Renal pelvis (tissue), 12 donors: ENCODE measurements at places on chromosomes 1 and 21.

GRCh38 chr1:206036663-206037455 is 13.2 kb upstream of the CTSE start:
- no peak for DNase-seq

DNA sequence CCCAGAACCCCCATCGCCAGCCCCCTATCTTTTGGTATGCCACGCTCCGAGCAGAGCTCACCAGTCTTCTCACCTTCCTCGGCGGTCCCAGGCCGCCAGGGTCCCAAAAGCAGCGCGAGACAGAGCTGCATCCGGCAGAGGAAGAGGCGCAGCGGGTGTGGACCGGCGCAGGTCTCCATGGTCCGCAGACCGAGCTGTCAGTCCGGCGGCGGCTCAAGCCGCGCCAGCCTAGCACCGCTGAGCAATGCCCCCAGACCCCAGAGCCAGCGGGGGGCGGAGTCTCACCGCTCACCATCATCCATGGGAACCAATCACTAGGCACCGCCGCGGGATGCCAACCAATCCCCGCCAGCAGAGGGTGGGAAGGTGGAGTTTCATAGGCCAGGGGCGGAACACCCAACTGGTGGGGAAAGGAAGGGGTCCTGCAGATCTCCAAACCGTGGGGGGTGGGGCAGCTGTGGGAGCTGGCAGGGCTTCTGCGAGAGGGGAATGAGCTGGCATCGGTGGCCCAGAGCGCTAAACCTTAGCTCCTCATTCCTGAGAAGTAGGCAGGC is at the start of gene EPHA10:
Gene EPHA10 (minus strand): TSS at position 233 of the 554 bp plus-strand sequence. CDS start 54 bp downstream, at position 179.
- DNase-seq = no peak

DNA sequence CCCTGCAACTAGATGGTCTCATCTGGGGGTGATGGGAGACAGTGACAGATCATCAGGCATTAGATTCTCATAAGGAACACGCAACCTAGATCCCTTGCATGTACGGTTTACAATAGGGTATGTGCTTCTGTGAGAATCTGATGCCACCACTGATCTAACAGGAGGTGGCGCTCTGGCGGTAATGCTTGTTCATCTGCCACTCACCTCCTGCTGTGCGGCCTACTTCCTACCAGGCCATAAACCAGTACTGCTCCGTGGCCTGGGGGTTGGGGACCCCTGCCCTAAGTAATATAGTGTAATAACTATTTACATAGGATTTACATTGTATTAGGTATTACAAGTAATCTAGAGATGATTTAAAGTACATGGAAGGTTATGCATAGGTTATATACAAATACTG is 134.9 kb downstream of the CLEC20A start:
- DNase-seq = no peak

GRCh38 chr1:43786960-43787359 is 79.6 kb downstream of the ST3GAL3 start:
- DNase-seq = no peak

GRCh38 chr1:216722821-216723220 is 408 bp downstream of the ESRRG start:
- no peak for DNase-seq

- no peak for DNase-seq
Observed at GRCh38 chr21:45575993-45576837, 34.0 kb upstream of the SLC19A1 start.

DNA sequence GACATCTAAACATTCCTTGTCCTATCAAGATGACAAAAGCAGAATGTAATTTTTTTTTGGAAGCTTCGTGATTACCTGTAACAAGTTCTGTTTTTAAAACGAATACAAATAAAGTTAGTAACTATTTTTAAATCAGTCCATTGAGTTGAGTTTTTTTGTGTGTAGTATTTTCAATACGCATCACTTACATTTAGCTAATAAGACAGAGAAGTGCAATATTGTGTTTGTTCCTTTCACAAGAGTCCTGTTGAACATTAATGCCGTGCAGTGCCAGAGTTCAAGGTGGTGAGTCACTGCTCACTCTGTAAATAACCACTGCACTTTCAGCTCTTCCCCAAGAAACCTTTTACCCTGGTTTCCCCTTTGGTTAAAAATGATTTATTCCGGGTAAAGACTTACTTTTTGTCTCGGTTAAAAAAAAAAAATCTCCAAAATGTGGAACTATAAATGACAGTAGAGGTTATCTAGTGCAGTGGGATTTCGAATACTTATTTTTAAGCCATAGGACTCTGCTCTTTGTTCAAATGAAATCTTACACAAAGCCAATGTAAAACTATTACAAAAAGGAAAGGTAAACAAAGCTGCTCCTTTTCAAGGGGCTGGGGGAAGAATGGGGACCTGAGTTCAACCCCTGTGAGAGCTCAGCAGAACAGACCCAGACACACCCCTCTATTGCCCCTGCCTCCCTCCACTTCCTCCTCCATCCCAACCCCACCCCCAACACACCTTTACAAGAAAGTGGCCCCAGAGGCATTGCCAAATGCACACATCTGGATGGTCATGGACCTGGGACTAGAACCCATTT is 14.8 kb upstream of the NCMAP start:
- no peak for DNase-seq
